ENCODE measurements at places on chromosomes 1 and 21.

DNA sequence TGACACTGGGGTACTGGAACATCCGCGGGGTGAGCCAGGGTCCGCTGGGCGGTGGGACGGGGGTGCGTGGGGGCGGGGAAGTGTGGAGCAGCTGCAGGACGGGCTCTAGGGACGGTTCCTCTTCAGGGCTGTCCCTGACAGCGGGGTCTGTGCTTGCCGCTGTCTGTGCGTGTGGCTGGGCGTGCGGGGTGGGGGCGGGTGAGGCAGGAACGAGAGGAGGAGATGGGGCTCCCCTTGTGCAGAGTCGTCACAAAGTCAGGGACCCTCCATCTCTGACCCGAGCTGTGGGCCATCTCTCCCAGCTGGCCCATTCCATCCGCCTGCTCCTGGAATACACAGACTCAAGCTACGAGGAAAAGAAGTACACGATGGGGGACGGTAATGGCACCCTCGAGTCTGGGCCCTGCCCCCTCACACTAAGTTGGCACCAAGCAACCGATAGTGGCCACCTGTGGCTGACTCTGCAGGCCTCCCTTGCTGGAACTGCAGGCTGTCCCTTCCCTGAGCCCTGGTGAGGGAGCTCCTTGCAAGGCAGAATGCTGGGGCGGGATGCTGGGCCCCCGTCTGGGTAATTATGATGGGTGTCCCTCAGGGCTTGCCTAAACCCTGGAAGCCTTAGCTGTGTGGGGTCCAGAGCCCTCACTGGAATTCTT lies 392 bp downstream of the GSTM2 start:
- DNase-seq: no peak

GRCh38 chr1:45824607-45825006 lies 21.2 kb downstream of the MAST2 start:
- no peak for DNase-seq

- DNase-seq: no peak
Measured at GRCh38 chr1:212797681-212798080, 6.0 kb downstream of the TATDN3 start.

GRCh38 chr1:218297867-218298266 lies 12.8 kb downstream of the RRP15 start:
- no peak for DNase-seq

Data from stimulated activated CD4-positive, alpha-beta T cell treated with anti-CD3 and anti-CD28 coated beads, Interleukin-1b, Interleukin-23, amount 100 ng/mL, for 48 hours (primary cell).